Right lobe of liver (tissue), 6 donors: ENCODE measurements at places on chromosomes 5 and 9.

DNA sequence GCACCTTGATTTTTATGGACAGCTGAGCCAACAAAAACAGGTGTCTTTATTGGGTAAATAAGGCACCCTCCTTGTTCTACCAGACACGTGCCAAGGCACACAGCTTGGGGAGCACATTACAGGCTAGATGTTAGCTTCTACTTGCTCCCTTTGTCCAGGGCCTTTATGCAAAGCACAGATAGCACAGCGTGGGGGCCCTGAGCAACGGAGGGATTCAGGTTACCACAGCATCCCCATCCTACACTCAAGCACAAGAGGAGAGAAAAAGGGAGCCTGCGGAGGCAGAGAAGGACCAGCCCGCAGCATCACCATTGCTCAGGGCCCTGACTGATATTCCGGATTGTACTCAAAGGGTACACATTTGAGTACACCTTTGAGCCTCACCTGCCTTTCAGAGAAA lies 181.7 kb upstream of the KIF2A start:
- H3K4me1 ChIP-seq = no peaks in the 10 kb centered on the region
- H3K27ac ChIP-seq = no peak overlapping the region
- H3K36me3 ChIP-seq = no peaks in the 10 kb centered on the region
- DNase-seq = no peak

DNA sequence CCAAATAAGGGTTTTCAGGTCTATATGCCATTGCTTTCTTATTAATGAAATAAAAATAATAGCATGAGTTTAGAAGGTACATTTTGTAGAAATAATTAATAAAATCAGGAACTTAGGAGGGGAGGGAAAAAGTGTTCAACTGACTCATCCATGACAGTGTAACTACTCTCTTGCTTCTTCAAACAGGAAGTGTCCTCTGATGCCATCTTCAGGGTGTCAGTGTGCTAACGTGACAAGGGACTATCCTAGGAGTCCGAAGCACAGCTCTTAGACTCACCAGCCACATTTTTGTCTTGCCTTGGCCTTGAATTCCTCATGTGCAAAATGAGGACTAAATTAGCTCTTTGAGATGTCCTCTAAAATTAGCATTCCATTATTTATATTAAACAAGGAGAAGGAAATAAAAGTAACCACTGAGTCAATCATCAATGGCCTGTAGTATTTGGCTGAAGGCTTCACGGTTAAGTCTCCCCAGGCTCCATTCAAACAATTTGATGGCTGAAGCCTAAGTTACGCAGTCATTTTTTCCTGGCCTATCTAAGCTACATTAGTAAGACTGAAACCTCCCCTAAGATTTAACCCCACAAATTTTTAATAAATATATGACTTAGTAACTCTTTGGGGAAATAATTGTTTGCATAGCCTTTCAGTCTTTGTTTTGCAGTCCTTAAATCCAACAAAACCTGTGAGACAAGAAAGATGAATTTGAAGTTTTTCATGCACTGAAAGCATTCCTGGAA lies 151.1 kb downstream of the ARL15 start:
- H3K4me3 ChIP-seq = no peak overlapping the region
- no peaks in the 10 kb centered on the region for H3K4me1 ChIP-seq
- no peaks in the 10 kb centered on the region for H3K36me3 ChIP-seq
- DNase-seq = no peak

DNA sequence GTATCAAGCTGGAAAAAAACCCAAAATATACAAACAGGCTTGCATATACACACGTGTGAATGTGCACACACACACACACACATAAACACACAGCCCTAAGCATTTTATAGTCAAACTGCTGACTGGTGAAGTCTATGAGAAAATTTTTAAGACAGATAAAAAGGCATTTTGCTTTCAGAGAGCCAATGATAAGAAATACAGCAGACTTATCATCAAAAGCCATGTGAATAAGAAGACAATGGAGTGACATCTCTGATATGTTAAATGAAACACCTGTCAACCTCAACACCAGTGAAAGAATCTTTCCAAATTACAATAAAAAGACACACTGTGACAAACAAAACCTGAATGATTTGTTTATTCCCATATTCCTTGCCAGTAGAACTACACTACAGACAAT lies 233.3 kb downstream of the CDH9 start:
- DNase-seq = no peak
- no peaks in the 10 kb centered on the region for H3K4me1 ChIP-seq
- no peaks in the 10 kb centered on the region for H3K27me3 ChIP-seq
- H3K36me3 ChIP-seq = no peaks in the 10 kb centered on the region

- H3K36me3 ChIP-seq = no peaks in the 10 kb centered on the region
- no peaks in the 10 kb centered on the region for H3K4me1 ChIP-seq
- H3K27me3 ChIP-seq = no peaks in the 10 kb centered on the region
- DNase-seq = no peak
- no peak overlapping the region for H3K27ac ChIP-seq
Measured at GRCh38 chr5:133297293-133297692, 245.5 kb downstream of the HSPA4 start.

DNA sequence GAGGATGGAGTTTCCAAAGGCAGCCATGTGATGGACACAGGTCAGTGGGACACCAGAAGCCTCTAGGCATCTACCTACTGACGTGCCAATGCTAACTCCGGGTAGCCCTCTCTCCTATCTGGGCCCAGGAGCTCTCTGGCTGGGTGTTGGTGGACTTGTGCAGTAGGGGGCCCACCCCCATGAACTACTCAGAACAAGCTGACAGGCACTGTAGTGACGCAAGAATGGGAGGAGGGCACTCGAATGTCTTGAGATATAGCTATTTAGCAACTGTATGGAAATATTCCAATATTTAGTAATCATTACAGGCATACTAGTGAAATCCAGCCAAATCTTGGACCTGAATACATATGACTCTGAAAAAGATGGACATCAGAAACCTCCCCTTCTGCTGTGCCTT lies 5.7 kb upstream of the DOCK2 start:
- H3K4me1 ChIP-seq = no peaks in the 10 kb centered on the region
- no peak overlapping the region for H3K27ac ChIP-seq
- no peak for DNase-seq
- no peak overlapping the region for H3K4me3 ChIP-seq
- no peaks in the 10 kb centered on the region for H3K36me3 ChIP-seq
